ENCODE measurements at places on chromosomes 1 and 21.

DNA sequence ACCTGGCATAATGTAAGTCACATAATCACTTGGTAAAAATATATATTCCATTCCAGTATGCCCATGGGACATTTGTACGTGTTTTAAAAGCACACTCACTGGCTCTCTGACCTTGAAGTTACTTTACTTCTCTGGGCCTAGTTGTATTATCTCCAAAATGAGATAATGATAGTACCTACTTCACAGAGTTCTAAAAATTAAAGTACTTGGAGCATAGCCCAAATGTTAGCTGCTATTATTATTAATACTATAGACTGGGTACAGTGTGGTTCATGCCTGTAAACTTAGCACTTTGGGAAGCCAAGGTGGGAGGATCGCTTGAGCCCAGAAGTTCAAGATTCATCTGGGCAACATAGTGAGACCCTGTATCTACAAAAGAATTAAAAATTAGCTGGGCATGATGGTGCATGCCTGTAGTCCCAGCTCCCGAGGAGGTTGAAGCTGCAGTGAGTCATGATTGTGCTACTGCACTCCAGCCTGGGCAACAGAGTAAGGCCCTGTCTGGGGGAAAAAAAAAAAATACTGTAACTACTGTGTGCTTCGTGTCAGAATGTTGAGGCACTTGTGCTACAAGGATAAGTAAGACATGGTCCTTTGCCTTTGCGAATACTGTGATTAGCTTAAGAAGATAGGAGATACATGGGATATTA is 45.7 kb downstream of the TDRD5 start:
- DNase-seq: no peak

DNA sequence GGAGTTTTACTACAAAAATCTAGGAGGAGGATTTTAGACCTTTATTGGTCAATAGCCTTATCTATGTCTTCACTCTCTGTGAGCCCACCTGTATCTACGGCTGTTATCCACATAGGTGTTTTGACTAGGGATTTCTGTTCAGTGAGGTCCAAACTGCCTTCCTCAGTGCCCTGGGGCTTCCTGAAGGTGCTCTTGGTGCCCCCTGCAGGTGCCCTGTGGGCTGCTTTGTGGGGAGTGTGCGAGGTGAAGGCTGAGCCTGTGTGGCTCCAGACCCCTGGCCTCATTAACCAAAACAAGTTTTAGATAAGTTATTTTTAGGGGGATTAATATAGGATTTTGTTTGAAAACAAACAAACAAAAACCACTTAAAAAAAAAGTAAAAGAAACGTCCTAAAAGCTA is 122.5 kb downstream of the KIF26B start:
- no peak for DNase-seq

- DNase-seq: no peak
Measured at GRCh38 chr1:239858057-239858456, 233.6 kb upstream of the FMN2 start.

DNA sequence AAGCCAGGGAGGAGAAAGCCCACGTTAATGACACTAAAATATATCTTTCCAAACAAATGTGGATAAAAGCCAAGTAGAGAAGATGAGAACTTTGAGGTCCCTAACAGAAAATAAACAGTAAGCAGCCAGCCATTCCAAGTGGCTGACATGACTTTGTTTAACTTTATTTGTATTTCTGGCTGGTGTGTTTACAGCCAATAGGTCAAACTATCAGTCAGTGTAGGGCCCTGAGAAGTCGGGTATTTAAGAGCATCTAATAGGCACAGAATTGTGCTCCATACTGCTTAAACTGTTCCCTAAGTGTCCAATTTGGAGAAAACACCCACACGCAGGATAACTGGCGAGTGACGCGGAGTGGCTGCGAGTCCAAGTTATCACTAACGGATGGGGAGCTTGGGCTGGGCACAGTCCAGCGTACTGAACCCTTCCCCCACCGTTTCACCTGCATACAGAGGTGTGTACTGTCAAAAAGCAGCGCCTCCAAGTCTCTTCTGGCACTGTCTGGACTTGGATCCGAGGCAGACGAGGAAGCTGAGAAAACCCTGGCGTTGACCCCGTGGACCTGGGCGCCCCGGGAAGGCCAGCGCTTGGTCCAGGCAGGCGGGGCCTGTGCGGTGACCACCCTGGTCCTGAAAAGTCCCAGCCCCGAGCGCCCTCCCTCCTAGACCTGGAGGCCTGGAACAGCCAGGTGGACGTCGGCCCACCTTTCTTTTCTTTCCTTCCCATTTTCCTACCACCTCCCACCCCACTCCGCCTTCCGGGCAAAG is 662 bp upstream of the LGALS8 start:
- no peak for DNase-seq

- DNase-seq: no peak
Measured at GRCh38 chr1:2555634-2556276, 416 bp upstream of the TNFRSF14 start.

Measured in stimulated activated CD4-positive, alpha-beta T cell treated with anti-CD3 and anti-CD28 coated beads, TNF-alpha, amount 100 ng/mL, for 4 hours (primary cell).